Spleen (tissue), 13 donors: ENCODE measurements at places on chromosomes 5 and 9. TPM values are rescaled to one million over a fixed set of nuclear protein-coding genes. Genes with fewer than 3 reads are reported as not detected.

- no peak for DNase-seq
These were observed 50.8 kb upstream of the GLRX start for GRCh38 chr5:95873351-95873750.

GRCh38 chr5:119168401-119168800 lies 97.5 kb downstream of the DMXL1 start:
- DNase-seq: no peak

GRCh38 chr5:176187276-176188062 lies 50.8 kb upstream of the SIMC1 start:
- DNase-seq: no peak

DNA sequence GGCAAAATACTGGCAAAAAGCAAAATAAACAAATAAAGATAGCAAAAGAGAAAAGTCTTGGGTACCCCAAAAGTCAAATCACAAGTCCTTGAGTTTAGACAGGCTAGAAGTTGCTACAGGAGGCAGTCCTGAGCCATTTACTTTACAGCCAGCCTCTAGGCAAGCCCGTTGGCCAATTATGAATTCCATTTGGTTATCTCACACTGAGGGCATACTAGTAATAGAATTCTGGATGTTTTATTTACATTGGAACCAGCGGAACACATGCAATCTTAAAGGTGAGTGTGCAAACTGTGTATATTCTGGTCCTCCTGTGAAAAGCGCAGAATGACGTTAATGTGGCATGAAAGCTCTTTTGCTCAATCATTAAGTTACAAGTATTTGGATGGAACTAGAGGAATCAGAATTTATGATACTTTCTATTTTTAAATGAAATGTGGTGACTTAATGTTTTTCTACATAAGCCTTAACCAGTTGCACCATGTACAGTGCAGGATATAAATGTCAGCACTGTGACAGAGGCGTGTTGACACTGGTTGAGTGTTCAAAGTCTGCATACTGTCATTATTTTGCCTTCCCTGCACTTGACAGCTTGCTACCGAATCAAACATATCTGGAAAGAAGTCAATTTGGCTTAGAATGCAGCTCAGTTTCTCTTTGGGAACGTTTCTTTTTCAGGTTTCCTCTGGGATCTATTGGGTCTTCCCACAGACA lies 7.9 kb downstream of the GDNF start:
- DNase-seq: no peak

DNA sequence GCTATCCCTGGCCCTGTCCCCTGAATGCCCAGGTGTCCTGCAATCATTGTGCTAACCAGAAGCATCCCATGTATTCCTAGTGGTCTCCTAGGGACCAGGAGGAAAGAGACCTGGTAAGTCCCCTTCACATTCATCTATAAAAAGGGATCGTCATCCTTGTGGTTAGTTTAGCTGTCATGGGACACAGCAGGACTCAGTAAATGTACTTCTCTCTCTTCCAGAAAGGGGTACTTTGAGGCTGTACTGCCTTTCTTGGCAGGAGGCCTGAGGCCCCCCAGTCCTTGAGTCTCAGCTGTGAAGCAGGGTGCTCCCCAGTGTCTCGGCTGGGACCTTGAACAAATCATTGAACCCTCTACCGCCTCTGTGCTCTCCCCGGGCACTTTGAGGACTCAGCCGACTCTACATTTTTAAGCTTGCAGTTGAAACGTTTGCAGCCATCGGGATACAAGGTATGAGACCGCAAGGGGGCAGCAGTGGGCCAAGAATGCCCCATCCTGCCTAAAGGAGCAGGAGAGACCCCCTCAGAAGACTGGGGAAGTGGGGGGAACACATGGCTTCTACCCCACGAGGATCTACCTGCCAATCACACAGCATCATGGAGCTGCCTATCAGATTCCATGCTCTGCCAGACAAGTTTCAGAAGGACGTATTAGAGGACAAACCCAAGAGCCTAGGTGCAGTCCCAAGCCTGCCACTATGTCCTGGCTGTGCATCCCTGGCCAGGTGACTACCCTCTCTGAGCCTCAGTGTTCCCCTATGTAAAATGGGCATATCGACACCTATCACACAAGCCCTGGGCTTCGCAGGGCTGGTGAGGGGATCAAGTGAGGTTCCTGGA lies 2.4 kb upstream of the PHYKPL start:
- peak; percentile 91 for DNase-seq

DNA sequence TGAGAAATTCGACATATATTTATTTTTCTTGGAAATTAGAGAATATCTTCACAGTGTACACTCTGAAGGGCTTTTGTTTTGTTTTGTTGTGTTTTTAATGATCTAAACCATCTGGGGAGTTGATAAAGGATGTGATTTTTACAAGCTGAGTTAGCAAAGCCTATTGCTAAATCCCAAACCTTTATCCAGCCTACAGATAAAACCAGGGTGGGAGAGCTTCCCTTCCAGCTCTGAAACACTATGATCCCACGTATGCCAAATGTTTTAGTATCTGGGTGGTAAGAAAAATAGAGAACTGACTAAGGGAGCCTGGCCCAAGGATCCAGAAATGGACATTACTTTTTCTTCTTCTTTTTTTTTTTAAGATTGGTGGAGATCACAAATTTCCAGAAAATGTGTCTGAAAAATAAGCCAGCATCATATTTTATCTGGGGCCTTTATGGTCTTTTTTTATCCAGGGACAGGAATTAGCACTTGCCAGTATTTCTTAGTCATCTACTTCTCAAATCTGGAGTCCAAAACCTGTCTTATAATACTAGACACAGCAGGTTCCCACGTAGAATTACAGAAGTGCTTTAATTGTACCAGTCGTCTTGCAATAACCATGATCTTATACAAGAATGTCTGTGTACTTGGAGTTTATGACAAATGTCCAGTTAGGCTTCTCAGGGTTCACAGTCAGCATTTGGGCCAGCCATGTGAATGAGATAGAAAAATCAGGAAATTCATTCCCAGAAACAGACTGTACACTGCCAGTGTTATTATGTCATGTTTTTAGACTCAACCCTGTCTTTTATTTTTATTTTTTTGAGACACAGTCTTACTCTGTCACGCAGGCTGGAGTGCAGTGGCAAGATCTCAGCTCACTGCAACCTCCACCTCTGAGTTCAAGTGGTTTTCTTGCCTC lies 290.8 kb upstream of the MPDZ start:
- DNase-seq: no peak

DNA sequence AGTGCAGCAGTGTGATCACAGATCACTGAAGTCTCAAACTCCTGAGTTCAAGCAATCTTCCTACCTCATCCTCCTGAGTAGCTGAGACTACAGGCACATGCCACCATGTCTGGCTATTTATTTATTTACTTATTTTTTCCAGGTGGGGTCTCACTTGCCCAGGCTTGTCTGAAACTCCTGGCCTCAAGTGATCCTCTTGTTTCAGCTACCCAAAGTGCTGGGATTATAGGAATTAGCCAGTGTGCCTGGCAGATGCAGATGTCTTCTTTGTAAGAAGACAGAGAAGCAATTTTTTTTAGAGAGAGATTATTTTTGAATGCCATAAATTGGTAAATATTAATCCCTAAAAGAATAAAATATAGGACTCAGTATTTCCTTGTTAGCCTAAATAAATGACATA lies 54.3 kb downstream of the CHSY3 start:
- DNase-seq: no peak

DNA sequence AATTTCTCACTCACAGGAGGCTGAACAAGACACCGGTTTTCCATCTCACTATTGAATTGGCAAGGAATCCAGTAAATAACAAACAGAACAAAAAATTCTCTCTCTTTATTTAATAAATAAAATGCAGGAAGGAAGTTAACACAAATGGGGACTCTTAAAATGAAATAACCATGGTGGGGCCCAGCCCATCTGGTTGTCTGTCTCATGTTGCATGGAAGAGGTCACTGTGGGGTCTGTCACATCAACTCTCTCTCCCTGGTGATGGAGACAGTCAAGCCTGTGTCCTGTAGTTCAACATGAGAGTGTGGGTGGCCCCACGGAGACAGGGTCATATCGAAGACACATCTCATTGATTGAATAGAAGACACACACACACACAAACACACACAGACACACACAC lies 297.7 kb downstream of the IRX2 start:
- no peak for DNase-seq

GRCh38 chr9:104775976-104776375 lies 12.0 kb downstream of the NIPSNAP3B start:
- no peak for DNase-seq

GRCh38 chr5:170545811-170546210 lies 42.0 kb downstream of the KCNIP1 start:
- no peak for DNase-seq

NRG2 gene
- 7.7 TPM for total RNA-seq

LCN12 gene
- total RNA-seq: 12.5 TPM

SNCB gene
- total RNA-seq: not detected

SHISAL2B gene
- not detected for total RNA-seq

MYMK gene
- not detected for total RNA-seq
